ENCODE measurements at places on chromosomes 3 and 15.

GRCh38 chr3:129305592-129306091 lies 27.0 kb downstream of the HMCES start:
- DNase-seq, result peak; percentile 94

- DNase-seq, result peak; percentile 58
Measured at GRCh38 chr3:102536456-102536855, 101.6 kb downstream of the ZPLD1 start.

GRCh38 chr3:190532731-190533203 lies 18.9 kb downstream of the IL1RAP start:
- no peak for DNase-seq

GRCh38 chr15:58632789-58633188 lies 116.7 kb downstream of the ADAM10 start:
- DNase-seq, result peak; percentile 61

DNA sequence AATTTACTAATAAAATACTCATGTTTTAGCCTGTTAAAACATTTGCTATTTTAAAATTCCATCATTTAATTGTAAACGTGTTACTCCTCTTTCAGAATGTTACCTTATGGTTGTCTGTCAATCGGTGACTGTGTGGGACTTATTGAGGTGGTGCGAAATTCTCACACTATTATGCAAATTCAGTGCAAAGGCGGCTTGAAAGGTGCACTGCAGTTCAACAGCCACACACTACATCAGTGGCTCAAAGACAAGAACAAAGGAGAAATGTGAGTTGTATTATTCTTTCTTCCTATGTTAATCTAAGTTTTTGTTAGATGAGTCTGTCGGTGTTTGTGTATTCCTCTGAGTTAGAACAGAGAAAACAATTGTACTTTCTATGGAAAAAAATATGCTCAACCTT lies 21.7 kb downstream of the KCNMB3 start:
- DNase-seq, result no peak

DNA sequence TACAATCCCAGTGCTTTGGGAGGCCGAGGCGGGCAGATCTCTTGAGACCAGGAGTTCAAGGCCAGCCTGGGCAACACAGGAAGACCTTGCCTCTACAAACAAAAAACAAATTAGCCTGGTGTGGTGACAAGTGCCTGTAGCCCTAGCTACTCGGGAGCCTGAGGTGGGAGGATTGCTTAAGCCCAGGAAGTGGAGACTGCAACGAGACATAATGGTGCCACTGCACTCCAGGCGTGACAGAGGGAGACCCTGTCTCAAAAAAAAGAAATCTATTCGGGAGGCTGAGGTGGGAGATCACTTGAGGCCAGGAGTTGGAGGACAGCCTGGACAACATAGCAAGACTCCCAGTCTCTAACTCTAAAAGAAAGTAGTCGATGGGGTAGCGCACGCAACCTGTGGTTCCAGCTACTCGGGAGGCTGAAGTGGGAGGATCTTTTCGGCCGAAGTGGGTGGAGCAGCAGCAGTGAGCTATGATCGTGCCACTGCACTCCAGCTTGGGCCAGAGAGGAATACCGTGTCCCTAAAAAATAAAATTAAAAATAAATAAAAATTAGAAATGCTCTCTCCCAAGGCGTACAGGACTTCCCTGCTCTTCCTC lies 775 bp downstream of the C3orf33 start:
- DNase-seq, result no peak

GRCh38 chr15:29090617-29091466 lies 178.8 kb downstream of the NSMCE3 start:
- DNase-seq, result no peak

All from fibroblast of lung (primary cell).